ENCODE measurements at places on chromosomes 7 and 10.

DNA sequence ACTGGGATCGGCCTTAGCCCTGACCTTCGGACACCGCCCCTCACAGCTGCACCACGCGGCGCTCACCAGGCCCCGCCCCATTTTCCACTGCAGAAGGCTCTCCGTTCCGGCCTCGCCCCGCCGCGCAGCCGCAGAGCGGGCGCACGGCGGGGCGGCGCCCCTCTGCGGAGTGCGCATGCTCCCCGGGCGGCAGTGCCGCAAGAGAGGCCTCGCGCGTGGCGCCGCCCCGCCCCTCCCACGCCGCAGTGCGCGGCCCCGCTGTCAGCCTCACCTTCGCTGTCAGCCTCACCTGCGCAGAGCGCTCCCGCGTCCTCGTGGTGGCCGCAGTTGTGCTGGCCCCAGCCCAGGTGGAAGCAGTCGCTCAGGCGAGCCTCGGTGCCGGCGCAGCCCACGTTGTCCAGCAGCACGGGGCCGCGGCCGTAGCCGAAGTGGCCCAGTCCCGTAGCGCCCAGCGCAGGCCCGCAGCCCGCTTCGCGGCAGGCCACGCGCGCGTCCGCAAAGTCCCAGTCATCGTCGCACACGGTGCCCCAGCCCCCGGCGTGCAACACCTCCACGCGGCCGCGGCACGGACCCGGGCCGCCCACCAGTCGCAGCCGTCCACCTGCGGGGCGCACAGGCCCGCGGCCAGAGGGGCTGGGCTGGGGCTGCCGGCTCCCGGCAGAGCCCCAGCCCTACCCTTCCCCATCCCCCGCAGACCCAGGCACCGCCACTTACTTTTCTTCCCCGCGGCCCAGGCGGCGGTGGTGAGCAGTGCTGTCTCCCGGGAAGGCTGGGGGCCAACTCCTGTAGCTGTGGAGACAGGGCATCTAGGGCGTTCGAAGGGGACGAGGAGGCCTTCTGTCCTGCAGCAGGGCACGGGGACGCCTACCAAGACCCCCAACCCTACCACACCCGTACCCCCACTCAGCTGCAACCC is 16.1 kb downstream of the SSC4D start:
- DNase-seq, result peak; percentile 98

GRCh38 chr10:4535521-4535920 is 290.5 kb upstream of the AKR1E2 start:
- DNase-seq, result no peak

GRCh38 chr10:43939389-43939938 is 290.8 kb upstream of the ZNF32 start:
- DNase-seq, result no peak

GRCh38 chr10:96638696-96639095 is 51.9 kb upstream of the TM9SF3 start:
- no peak for DNase-seq

DNA sequence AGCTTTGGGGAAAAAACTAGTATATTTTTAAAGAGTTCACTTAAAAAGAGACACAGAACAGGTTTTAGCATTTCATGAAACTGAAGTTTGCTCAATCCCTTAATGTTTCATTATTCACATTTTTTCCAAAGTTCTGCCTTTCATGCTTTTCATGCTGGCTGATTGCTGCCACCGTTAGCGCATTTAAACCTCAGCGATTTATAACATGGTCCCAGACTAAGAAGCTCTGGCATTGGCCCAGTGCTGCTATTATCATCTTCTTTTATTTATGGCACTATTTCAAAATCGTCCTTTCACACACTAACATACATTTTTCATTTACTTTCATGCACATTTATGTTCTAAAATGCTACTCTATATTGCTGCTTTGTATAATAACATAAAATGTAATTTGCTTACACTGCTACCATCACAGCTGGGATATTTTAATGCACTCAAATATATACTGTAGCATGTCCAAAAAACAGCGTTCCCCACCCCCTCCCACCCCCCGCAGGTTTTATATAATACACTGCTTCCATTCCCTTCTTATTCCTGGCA is 141.9 kb downstream of the MPP7 start:
- DNase-seq, result peak; percentile 7

DNA sequence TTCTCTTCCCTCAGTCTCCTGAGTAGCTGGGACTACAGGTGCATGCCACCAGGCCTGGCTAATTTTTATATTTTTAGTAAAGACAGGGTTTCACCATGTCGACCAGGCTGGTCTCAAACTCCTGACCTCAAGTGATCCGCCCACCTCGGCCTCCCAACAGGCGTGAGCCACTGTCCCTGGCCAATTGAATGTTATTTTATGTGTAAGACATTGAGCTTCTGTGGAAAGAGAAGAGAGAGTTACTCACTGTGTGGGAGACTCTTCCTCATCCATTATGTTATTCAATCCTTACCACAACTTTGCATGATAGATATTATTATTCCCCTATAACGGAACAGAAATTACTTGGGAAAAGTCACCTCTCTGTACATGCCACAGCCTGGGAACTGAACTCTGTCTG is 32.6 kb upstream of the MXI1 start:
- DNase-seq, result no peak

- no peak for DNase-seq
Observed at GRCh38 chr10:84201244-84201606, 6.9 kb downstream of the CDHR1 start.

GRCh38 chr10:28281726-28282315 is 21.0 kb downstream of the MPP7 start:
- peak; percentile 15 for DNase-seq

GRCh38 chr7:1340461-1341360 is 108.0 kb downstream of the UNCX start:
- DNase-seq, result no peak

DNA sequence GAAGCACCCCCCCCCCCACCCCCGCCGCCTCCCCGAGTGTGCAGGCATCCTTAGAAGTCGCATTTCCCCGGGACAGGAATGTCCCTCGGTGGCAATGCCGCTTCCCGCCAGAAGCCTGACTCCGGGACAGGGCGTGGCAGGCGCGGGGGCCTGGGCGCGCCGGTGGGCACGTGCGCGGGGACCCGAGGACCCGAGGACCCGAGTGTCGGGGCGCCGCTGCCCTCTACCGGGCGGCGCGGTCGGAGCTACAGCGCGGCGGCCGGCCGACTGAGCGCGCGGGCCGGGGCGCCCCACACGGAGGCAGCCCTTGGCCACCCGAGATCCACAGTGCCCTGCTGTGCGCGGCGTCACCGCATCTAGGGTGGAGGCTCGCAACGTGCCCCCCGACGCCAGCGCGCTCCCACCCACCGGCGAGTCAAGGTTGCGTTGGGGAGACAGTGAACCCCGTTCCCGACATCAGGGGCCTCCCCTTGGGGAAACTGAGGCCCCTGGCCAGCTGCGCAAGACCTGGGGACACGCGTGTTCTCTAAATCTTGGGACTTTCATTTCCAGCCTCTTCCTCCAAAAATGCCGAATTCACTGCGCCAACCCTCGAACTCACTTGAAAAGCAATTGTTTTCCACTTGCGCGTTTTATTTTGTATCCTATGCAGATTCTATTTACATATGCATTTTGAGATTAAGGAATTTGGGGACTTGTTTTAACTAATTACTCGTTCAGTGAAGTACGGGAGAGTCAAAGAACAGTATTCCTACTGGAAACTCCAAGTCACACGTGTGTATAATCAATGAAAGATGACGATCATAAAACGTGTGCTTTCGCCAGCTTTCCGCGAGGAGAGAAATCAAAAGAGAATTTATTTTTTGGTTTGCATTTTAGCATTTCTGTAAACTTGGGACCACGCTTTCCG is 3.1 kb upstream of the CUX1 start:
- DNase-seq, result peak; percentile 77

DNA sequence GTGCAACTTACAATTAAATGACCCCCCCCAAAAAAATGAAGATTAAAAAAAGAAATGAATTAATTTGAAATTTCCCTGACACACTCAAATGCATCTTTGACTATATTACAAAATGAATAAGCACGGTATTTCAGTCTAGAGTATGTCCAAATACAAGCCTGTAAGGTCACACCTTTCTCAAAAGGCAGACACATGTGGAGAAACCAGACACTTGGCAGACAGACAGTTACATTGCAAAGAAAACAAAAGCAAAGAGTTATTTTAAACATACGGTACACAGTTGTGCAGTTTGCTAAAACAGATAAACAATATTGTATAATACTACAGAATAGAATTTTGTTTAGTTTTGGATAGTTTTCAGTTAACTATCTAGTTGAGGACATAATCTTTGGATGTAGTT is 153.0 kb downstream of the ATE1 start:
- peak; percentile 62 for DNase-seq

DNA sequence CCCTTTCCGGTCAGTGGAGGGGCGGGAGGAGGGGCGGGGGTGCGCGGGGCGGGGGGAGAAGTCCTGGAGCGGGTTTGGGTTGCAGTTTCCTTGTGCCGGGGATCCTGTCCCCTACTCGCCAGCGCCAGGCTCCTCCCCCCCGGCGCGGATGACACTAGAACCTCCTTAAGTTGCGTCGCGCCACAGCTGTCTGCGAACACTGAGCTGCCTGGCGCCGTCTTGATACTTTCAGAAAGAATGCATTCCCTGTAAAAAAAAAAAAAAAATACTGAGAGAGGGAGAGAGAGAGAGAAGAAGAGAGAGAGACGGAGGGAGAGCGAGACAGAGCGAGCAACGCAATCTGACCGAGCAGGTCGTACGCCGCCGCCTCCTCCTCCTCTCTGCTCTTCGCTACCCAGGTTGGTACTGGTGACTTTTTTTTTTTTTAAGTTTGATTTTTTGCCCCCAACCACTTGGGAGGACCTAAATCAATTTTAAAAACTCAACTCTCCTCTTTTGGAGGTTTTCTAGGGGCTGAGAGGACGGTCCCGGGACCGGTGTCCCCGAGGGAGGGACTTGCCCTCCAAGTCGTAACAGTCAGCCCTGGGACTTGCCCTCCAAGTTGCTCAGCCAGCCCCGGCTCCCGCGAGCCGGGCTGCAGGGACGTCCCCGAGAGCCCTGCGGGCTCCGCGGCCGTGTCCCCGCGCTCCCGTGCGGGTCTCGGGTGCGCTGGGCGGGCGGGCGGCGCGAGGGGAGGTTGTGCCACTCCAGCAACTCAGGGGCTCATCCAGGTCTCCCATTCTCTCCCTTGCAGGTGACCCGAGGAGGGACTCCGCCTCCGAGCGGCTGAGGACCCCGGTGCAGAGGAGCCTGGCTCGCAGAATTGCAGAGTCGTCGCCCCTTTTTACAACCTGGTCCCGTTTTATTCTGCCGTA is at the start of gene GATA3:
Gene GATA3 (plus strand): TSS at position 195 of the 914 bp plus-strand sequence. CDS start 968 bp downstream, outside the sequence.
- peak; percentile 83 for DNase-seq

GRCh38 chr7:36811807-36812206 is 87.5 kb upstream of the AOAH start:
- DNase-seq, result no peak

DNA sequence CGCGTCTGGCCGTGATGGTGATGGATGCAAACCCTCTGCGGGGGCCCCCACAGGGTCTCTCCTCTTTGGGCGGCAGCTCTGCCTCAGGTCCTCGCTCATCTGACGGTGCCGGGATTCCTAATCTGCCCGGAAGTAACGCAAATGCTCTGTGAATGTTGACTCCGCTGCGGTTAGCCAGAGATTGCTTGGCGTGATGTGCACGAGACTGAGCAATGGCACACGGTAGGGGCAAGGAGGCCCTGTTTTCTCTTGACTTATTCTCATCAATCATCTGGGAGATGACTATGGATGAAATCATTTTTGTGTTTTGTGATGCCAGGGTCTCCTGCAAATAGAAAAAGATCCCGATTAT is 116.5 kb upstream of the ADAM12 start:
- DNase-seq, result no peak

DNA sequence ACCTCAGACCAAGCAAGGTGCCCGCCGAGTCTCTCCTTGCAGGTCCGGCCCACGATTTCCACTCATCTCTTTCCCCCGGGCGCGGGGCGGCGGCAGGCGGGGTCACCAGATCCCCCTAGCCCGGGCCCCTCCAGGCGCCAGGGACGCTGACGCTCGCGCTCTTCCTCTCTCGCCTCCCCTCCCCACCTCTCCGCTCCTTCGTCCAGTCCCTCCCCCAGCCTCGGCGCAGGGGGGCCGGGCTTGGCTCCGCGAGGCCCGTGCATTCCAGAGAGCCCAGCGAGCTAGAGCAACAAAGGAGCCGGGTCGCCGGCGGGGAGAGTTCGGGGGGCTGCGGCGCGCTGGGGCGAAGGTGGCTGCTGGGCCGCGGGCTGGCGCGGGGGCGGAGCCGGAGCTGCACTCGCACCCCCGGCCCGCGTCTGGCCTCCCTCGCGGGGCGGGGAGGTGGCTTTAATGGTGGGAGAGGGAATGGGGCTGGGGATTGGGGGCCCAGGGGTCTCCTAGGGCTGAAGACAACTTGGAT is at the start of gene SMO:
Gene SMO (plus strand): TSS at position 262 of the 520 bp plus-strand sequence. CDS start 519 bp downstream, outside the sequence.
- peak; percentile 95 for DNase-seq

GRCh38 chr7:118777308-118777707 is 552.8 kb downstream of the ANKRD7 start:
- no peak for DNase-seq

DNA sequence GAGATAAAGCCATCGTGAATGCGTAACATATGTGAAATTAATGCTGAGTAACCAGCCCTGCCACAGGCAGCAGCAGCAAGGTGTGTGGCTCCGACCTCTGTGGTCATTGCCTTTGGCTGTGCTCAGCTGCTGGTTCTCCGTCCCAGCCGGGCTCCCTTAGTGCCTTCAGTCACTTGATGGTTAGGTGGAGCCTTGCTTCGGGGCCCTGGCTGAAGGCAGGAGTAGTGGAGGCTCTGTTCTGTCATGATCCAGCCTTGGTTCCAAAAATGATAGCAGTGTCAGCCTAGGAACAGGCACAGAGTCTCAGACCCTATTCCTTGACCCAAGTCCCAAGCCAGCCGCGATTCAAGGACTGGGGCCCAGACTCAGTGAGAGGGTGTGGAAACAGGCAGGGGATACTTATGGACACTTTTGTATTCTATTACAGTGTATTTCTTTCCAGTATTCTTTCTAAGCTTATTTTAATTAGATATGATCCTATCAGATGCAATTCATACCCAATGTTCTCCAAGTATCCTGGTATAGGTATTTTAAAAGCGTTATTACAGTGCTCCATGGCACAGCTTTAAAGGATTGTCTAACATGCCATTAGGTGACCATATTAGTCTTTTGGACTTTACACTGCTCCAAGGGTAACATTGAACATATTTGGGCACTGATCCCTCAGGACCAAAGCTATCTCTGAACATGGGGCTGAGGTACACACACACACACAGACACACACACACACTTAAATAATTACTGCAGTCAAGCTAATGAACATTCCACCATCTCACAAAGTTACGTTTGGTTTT is 9.0 kb downstream of the SCART1 start:
- no peak for DNase-seq

GRCh38 chr7:128172963-128173362 is 68.1 kb upstream of the LEP start:
- DNase-seq, result no peak

GRCh38 chr7:129734400-129734799 is 122.9 kb downstream of the NRF1 start:
- DNase-seq, result no peak

DNA sequence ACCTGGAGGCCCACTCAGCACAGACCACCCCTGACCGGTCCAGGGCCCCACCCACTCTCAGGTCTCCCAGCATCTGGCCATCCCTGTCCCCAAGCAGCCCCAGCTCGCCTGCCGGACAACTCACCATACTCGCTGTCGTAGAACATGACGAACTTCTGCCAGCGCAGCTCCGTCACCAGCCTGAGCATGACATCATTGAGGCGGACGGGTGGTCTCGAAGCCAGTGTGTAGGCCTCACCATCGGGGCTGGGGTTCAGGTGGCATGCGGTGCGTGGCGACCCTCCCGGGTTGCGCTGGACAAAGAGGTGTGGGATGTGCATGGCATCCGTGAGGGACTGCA is 160.4 kb downstream of the GRID1 start:
- no peak for DNase-seq

Measured in tongue (tissue), 3 donors.